8988T (cell line): ENCODE measurements at places on chromosomes 2 and 18.

DNA sequence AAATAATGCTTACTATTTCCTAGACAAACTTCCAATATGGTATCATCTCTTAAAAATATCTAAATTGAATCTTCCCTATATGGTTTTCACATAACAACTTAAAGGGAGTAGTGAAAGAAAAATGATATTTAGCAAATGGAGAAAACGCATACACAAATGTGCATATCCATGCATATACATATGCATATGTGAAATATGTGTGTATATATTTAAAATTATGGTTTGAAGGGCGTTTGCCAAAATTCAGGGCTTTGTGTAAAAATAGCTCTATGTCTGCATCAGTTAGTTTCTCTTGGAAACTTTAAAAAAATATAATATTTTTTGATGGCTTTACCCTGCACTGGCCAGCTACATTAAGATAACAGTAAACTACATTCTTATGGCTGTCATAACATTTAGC lies 986.7 kb downstream of the BCL11A start:
- no peak for DNase-seq

DNA sequence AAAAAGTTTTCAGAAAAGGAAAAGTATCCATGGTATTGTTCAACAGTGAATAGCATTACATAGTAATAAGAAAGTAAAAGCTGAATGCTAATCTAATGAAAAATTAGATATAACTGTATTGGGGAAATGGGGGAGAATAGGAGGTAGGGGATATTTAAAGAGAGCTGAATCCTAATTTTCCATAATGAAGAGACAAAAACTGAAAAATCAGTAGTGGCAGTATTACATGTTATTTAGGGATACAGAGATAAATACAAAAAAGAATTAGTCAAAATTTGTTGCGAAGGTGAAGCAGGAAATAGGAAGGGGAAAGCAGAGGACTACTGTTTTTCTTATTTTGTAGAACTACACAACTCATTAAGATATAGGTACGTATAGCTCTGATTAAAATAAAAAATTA lies 9.1 kb downstream of the TANK start:
- DNase-seq = no peak

GRCh38 chr2:144607099-144607498 lies 87.2 kb upstream of the ZEB2 start:
- DNase-seq = no peak

DNA sequence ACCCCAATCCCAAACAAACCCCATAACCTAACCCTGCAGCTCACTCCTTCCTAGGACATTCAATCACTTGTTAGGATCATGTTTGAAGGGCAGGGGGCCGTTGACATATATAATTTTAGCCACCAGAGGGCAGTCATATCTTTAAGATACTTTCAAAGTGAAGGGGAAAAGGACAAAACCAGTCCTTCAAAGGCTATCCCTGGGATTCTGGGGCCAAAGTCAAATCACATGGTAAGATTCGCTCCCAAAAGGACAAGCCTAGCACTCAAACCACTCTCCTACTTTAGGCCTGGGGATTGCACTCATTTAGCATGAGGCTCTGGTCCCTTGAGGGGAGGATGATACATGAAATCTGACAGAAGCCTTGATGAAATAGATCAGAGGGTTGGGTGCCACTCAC lies 44.6 kb downstream of the HAUS1 start:
- no peak for DNase-seq

DNA sequence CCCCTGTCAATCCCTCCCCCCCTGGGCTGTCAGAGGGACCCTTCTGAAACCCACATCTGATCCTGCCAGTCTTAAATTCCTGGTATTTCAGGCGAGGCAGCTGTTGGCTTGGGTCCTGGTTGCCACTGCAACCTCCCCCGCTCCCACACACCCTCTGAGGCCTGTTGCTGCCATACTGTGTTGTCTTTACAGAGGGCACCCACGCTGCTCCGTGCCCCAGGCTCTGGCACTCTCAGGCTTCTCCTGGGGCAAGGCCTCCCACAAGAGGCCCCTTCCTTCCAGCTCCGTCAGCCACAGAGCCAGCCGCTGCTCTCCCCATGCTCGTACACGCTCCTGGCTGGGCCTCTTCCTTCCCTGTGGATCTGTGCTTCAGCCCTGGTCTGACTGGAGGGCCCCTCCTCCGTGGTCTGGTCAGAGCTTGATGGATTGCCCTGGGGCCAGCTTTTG lies 8.6 kb downstream of the CABLES1 start:
- DNase-seq = no peak

DNA sequence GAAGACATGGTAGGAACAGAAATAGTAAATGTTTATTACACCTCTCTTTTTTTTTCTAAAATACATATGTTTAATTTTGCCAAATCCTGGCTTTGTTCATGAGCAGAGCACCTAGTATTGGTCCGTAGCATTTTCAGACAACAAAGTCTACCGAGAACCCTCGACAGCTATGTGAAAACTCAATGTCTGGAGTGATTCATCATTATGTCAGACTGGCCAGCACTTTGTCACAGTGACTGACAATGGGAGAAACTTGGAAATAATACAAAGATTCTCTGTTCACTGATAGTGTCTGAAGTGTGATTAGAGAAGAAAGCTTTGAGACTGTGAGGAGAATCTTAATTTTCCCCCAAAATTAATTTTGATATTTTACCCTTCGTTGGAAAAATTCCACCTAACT lies 143.0 kb downstream of the HNMT start:
- no peak for DNase-seq

DNA sequence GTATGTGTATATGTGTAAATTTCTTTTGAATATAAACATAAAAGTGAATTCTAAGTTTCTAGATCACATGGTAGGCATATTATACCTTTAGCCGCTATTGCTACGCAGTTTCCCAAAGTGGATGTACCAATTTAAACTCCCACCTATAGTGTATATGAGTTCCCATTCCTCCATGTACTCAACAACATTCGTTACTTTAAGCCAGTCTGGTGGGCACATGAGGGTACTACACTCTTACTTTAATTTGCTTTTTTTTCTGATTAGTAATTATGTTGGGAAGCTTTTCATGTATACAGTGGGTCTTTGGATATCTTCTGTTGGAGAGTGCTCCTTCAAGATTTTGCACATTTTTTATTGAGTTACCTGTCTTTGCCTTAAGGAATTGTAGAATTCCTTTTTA lies 683.8 kb downstream of the ERBB4 start:
- no peak for DNase-seq

GRCh38 chr2:38659115-38659514 lies 6.8 kb upstream of the GALM start:
- DNase-seq = no peak

- DNase-seq = no peak
These were observed 147.2 kb downstream of the DYSF start for GRCh38 chr2:71600555-71600954.

DNA sequence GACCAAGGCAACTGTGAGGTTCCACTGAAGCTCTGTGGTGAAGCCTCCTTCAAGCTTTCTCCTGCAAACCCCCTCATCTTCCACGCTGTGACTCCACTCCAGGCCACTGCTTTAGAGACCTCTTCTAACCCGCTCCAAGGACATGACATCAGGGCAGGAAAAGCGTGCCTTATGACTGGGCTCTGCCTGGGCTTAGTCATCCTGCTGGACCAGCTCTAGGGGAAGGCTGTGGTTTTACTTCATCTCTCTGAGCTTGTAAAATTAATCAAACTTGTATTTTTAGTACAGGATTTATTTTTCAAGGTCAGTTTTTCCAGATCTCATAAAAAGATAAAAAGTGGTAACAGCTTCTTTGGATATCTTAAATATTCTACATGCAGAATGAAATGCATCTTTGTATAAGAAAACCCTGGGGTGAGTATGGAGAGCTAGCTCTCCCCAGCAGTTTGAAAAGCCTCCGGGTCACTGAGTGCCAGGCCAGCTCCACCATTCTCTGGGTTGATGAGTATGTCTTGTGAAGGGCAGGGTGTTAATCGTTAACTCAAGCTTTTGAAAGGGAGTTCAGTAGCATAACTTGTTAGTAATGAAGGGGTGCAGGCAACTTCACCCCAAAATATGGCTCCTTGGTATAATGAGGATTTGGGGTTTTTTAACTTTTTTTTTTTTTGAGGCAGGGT lies 33.1 kb upstream of the YPEL5 start:
- peak; percentile 58 for DNase-seq

DNA sequence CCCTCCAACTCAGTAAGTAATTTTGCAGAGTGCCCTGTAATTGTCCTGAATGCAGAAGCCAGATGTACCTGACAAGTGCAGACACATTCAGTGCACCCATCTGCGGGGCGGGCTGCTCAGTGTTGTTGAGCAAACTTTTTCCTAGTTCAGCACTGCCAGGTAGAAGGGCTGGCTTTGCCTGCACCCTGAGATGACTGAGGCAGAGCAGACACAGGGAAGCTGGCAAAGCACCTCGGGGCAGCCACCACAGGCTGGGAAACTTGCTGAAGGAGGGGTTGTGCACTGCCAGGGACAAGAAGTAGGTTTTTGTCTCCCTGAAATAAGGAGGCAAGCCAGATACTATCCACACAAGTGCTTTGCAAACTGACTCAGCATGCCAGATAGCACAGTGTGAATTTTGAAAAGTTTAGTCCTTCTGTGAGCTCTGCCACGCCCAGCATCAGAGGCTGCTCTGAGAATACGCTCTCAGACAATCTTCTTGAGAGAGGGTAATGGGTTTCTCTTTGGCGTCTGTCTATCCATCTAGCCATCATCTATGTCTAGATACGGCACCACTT lies 62.3 kb downstream of the SOWAHC start:
- no peak for DNase-seq

DNA sequence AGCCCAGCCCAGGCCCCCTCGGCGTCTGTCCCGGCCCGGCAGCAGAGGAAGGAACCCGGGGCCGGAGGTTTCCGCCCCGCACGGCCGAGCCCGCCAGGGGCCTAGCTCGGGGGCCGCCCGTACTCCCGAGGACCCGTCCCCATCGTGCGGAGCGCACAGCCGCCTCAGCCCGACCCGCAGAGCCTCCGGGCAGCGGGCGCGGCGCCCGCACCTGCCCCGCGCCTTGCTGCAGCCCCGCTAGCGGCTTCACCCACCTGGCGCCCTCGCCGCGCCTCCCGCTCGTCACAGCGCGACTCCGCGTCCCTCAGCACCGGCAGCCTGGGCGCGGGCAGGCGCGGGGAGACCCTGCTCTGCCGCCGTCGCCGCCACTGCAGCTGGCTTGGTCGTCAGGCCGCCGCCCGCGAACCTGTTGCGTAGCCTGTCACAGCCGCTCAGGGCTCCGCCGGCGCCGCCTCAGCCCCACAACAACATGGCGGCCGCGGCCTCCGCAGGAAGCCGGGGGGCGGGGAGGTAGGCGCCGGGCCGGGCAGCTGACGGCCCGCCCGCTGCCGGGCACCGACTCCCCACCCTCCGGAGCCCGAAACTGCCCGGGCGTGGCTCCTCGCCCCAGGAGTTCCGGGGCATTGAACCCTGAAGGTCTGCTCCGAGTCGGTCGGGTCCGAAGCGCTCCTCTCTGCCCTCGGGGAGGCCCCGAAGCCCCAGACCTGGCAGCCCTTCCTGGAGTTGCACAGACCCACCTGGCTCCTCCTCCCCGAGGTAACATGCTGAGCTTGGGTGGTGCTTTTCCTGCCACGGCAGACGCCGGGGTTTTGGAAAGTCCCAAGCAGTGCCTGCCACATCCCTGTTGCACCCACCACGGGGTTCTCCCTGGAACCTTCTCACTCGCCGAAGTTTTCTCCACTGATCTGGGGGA lies at the start of gene ITSN2:
ITSN2 (minus strand) TSS at position 487 of the 913 bp plus-strand sequence. CDS start 32,454 bp downstream, outside the sequence.
- DNase-seq = peak; percentile 70

- no peak for DNase-seq
These were observed 13.9 kb downstream of the NOSTRIN start for GRCh38 chr2:168816369-168816768.

DNA sequence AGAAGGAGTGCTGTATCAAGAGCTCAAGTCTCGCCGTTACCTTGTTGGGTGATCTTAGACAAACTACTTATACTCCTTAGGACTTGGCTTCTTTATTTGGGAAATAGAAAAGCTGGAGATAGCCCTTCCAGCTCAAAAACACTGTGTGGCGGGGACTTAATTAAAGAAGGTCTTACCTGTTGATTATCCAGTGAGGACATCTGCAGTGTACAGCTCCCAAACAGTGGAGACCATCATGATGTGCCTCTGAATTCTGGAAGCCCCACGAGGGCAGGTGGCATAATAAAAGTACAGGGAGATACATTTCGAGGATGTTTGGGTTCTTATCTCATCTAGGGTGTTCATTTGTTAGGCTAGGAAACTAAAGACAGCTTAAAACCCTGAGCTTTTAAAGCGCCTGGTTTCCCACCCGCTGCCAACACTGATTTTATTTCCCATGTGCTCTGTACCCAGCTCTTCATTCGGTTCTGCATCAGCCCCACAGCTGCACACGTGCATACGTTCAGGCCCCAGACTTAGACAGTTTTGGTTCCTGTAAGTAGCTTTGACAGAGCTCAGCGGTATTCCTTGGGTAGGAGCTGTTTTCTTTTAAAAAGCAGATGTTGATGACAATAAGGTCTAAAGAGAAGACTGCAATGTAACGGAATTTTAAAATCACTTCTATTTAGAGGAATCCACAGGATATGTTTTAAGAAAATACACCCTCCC lies 80.5 kb upstream of the SIX2 start:
- DNase-seq = no peak

GRCh38 chr2:186594001-186594722 lies 4.3 kb downstream of the ITGAV start:
- DNase-seq = no peak

DNA sequence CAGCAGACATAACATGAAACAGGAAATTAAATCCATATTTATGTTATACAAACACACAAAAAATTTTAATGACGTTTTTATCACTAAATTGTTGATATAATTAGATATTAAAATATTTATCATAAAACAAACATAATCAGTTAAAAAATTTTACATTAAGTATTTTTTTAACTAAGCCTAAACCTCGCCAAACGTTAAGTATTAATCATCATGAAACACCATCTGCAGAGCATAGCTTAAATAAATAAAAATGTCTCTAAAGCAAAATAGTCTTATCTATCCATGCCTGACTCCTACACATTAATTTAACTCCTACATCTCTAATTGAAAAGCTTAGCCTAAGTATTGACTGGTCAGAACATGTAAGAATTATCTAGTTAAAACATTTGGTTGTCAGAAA lies 271.6 kb upstream of the RND3 start:
- no peak for DNase-seq

- no peak for DNase-seq
These were observed 13.2 kb upstream of the RMND5A start for GRCh38 chr2:86706935-86707334.

- DNase-seq = no peak
These were observed 49.6 kb upstream of the KLF7 start for GRCh38 chr2:207215308-207215707.

DNA sequence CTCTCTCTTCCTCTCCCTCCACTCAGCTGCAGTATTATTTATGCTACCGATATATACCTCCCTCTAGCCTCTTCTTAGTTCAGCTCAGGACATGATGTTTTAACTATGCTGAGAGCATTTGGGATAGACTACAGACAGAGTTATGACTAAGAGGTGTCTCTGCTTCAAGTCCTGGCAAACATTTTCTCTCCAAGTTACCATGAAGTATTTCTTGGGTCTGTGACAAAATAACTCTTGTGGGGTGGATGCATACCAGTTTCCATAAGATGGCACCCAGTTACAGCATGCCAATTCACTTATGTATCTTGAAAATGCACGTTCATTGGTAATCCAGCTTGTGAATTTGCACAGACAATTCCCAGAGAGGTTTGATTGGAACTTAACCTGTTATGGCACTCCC lies 737.6 kb downstream of the SLC4A3 start:
- no peak for DNase-seq

- no peak for DNase-seq
These were observed 3.8 kb upstream of the SEMA4C start for GRCh38 chr2:96873651-96874096.
